ENCODE measurements at places on chromosomes 16 and 17.
A peak's percentile ranks its signal among the peaks of the same experiment; 100 is the strongest.

DNA sequence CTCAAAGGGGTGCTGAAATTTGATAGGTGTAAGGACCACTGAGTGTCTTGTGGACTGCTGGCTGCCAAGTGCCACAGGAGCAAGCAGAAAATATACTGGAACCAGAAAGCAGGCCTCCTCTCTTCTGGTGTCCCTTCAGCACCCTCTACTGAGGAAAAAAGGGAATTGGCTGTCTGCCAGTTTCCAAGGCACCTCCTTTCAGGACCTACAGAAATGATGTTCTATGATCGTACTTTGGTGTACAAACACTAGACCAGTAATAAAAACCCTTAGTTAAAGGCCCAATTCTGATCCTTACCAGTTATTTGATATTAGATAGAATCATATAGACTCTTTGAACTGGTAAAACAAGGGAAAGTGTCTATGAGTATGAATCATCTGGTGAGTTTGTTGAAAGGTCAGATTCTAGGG is 35.8 kb upstream of the BCAS3 start:
- DNase-seq: peak; percentile 59

DNA sequence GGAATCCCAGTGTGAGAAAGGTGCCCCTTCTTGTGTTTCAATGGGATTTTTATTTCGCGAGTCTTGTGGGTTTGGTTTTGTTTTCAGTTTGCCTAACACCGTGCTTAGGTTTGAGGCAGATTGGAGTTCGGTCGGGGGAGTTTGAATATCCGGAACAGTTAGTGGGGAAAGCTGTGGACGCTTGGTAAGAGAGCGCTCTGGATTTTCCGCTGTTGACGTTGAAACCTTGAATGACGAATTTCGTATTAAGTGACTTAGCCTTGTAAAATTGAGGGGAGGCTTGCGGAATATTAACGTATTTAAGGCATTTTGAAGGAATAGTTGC is 567 bp downstream of the UBB start:
- DNase-seq: no peak

- no peak for DNase-seq
Measured at GRCh38 chr16:11104168-11105037, 151.6 kb downstream of the SOCS1 start.

DNA sequence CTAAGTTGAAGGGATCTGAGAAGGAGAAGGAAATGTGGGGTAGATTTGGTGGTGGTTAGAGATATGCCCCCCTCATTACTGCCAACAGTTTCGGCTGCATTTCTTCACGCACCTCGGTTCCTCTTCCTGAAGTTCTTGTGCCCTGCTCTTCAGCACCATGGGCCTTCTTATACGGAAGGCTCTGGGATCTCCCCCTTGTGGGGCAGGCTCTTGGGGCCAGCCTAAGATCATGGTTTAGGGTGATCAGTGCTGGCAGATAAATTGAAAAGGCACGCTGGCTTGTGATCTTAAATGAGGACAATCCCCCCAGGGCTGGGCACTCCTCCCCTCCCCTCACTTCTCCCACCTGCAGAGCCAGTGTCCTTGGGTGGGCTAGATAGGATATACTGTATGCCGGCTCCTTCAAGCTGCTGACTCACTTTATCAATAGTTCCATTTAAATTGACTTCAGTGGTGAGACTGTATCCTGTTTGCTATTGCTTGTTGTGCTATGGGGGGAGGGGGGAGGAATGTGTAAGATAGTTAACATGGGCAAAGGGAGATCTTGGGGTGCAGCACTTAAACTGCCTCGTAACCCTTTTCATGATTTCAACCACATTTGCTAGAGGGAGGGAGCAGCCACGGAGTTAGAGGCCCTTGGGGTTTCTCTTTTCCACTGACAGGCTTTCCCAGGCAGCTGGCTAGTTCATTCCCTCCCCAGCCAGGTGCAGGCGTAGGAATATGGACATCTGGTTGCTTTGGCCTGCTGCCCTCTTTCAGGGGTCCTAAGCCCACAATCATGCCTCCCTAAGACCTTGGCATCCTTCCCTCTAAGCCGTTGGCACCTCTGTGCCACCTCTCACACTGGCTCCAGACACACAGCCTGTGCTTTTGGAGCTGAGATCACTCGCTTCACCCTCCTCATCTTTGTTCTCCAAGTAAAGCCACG is 28.3 kb downstream of the STH start:
- no peak for DNase-seq

DNA sequence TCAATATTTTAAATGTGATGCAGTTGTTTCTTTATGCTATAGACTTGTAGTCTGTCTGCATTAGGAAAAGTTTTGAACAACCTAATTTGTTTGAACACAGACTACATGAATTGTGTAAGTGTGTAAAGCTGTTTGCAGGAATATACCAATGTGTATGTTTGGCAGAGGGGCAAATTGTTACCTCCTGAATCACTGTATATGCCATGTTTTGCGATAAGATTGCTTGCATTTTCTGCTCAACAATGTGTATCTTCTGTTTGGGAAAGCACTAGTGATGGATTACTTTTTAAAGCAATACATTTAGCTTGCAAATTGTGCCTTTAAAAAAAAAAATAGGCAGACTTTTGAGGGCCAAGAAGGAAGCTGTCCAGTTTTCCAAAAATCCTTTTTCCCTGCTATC is 14.6 kb downstream of the RBBP6 start:
- DNase-seq: no peak

GRCh38 chr16:73846356-73846755 is 450.3 kb upstream of the PSMD7 start:
- no peak for DNase-seq

- peak; percentile 80 for DNase-seq
Measured at GRCh38 chr16:1363501-1364041, 11.8 kb downstream of the GNPTG start.

- DNase-seq: no peak
Measured at GRCh38 chr17:36074365-36074764, 10.3 kb downstream of the CCL18 start.

Data from ecto neural progenitor cell (in vitro differentiated cells).